ENCODE measurements at places on chromosomes 16 and 17.

GRCh38 chr16:70715055-70715858 lies 29.4 kb upstream of the MTSS2 start:
- peak; percentile 90 for DNase-seq

DNA sequence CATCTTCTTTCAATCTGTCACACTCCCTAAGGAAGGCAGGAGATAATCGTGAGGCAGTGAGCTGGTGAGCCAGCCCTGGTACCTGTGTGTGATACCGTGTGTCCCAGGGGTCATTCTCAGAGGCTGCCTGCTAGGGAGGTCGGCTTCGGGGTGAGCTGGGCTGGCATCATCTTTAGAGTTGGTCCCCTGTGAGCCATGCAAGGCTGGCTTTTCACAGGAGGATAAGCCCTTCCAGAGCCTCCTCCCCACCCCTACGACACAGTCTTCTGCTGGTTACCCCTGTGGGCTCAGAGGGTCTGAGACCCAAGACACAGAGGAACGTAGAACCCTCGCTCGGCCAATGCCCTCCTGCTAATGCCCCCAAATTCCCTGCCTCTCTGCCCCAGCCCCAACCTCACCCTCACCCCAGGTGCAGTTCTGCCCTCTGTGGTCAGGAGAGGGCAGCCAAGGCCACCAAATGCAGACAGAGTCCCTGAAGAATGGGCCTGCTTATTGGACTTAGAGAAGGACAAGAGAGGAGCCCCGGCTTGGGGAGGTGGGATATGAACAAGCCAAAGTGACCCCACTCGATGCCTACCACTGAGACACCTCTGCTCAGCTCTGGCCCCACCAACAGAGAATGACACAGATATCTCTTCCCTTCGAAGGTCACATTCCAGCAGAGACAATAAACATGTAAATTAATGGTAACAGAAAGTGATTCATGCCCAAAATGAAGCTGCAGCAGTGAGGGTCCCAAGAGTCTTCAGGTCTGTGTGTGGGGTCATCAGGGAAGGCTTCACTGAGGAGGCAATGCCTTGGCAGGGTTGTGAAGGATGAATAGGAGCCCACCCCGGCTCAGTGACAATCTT lies 80.8 kb upstream of the CCL1 start:
- DNase-seq, result no peak

DNA sequence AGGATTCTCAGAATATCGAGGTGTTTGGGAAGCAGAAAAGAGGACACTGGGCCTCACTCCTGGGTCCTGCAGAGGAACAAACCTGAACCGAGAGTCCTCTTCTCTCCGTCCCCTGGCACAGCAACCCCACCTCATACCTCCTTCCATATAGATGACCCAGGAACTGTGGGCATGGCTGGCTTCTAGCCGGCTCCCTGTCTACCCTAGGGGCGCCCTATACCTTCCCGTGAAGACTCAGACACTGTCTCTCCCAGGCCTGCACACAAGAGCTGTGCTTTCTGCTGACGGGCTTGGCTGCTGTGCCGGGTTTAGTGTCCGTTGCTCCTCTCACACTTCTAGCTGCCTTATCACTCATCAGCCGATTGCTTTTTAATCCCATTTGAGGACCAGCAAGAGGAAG lies 46.5 kb upstream of the CRISPLD2 start:
- DNase-seq, result no peak

GRCh38 chr16:72901000-72901627 lies 146.8 kb downstream of the ZFHX3 start:
- no peak for DNase-seq

- no peak for DNase-seq
These were observed 2.1 kb downstream of the ZNF646 start for GRCh38 chr16:31076319-31076718.

GRCh38 chr16:17080105-17080504 lies 390.7 kb downstream of the XYLT1 start:
- DNase-seq, result no peak

- no peak for DNase-seq
These were observed 116.0 kb downstream of the SOCS1 start for GRCh38 chr16:11140098-11140375.

- no peak for DNase-seq
These were observed 14.2 kb downstream of the POLR3K start for GRCh38 chr16:38941-39892.

- DNase-seq, result no peak
These were observed 170.8 kb upstream of the ASIC2 start for GRCh38 chr17:33463887-33464286.

DNA sequence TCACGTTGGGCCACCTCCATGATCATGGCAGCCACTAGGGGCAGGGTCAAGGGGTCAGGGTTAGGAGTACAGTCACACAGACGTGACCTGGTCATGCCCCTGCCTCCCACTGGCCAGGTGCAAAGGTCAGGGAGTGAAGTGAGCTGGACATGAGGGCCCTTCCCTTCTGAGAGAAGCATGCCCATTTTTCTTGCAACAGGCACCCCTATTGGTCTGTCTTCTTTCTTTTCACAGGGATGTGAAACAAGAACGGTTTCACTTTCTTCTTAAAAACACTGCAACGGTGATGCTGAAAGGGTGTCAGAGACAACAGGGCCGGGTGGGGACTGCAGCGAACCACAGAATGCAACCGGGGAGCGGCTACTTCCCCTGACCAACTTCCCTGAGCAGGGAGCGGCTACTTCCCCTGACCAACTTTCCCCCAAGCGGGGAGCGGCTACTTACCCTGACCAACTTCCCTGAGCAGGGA lies 52.1 kb upstream of the DOC2B start:
- no peak for DNase-seq

- no peak for DNase-seq
These were observed 44.2 kb upstream of the NDRG4 start for GRCh38 chr16:58455750-58456149.

- no peak for DNase-seq
These were observed 556.9 kb upstream of the CDH5 start for GRCh38 chr16:65809627-65810026.

- no peak for DNase-seq
These were observed 13.0 kb downstream of the SARM1 start for GRCh38 chr17:28384281-28385036.

Data from HFF-Myc (cell line).